T-helper 22 cell (primary cell): ENCODE measurements at places on chromosomes 13 and 19.

- DNase-seq: no peak
Observed at GRCh38 chr19:28878862-28879566, 333.9 kb downstream of the UQCRFS1 start.

DNA sequence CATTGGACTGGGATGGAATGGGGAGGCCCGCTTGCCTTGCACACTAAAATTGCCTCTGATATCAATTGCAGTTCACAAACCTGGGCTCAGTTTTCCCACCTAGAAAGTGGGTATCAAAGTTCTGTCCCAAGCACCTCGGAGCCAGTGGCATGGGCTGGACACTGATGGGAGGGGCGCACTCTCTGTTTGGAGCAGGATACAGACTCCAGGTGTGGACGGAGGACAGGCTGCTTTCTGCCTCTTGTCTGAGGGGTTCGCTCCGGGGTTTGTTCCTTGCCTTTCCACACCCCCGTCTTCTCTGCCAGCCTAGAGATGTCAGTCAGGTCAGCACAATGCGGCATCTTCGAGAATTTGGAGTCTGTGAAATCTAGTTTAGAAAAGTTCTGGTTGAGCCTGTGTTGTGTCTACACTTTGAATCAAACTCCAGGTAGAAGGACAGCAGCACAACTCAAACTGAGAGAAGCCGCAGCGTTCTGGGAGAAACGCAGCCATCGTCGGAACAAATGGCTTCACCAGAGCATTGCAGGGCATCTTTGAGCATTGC lies 141.9 kb downstream of the TEX29 start:
- no peak for DNase-seq

DNA sequence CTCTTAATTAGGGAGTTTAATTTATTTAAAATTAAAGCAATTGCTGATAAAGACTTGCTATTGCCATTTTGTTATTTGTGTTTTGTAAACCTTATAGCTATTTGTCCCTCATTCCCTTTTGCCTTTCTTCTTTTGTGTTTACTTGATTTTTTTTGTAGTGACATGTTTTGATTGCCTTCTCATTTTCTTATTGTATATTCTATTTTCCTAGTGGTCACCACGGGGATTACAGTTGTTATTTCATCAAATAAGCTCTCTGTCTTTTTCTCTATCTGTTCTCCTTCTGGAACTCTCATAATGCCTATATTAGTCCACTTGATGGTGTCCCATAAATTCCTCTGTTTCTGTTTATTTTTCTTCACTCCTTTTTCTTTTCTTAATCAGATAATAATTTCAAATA lies 64.4 kb upstream of the FRY start:
- DNase-seq: no peak

DNA sequence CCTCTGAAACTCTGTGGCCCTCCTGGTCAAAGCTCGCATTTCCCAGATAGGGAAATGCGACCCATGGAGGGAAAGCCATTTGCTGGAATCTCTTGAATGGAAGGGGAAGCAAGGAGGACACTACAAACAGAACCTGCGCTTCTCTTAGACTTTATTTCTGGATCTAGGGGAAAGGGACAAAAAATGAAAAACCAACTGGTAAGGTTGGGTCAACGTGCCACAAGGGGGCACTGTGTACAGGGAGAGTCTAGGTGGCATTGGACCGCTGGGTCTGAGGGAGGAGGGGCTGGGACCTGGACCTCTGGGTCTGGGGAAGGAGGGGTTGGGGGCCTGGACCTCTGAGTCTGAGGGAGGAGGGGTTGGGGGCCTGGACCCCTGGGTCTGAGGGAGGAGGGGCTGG lies 5.0 kb downstream of the KLK4 start:
- DNase-seq: no peak

DNA sequence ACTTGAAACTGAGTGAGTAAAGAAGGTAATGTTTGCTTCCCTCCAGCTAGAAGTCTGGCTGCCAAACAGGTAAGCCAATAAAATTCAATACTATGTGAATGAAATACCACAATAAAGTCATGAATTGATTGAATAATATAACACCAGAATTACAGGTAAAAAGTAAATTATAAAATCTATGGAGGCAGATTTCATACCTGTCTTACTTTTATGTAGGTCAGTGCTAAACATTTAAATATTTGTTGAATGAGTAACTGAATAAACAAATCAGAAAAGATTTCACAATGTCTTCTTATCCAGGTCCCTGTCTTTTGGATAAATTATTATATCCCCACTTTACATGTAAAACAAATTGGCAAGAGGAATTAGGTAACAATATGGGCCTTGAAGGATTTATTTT lies 62.7 kb downstream of the MICU2 start:
- no peak for DNase-seq

- DNase-seq: no peak
Observed at GRCh38 chr19:50309396-50310125, 19.6 kb downstream of the KCNC3 start.

- no peak for DNase-seq
Observed at GRCh38 chr19:16258440-16258903, 60.8 kb downstream of the AP1M1 start.

- DNase-seq: no peak
Observed at GRCh38 chr19:29264897-29265296, 51.9 kb upstream of the UQCRFS1 start.

DNA sequence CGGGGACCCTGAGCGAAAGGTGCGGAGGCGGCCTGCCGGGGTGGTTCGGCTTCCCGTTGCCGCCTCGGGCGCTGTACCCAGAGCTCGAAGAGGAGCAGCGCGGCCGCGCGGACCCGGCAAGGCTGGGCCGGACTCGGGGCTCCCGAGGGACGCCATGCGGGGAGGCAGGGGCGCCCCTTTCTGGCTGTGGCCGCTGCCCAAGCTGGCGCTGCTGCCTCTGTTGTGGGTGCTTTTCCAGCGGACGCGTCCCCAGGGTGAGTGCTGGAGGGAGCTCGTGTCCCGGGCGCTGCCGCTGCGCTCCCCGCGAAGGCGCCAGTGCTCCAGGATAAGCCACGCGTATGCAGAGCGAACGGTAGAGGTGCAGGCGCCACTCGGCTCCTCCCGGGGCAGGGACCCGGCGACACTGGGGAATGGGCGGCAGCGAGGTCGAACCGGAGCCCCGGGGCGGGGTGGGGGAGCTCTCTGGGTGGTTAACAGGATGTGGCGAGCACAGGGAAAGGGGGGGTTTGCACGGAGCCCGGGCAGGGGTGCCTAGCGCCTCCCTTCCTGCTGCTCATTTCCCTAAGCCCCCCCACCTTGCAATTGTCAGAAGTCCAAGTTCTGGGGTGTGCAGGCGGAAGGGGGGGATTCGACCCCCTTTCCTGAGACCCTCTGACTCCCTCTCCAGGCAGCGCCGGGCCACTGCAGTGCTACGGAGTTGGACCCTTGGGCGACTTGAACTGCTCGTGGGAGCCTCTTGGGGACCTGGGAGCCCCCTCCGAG lies at the start of gene IL27RA:
IL27RA (plus strand) TSS at position 44 of the 762 bp plus-strand sequence; CDS start at position 155, 111 bp downstream.
- peak; percentile 74 for DNase-seq

- no peak for DNase-seq
Observed at GRCh38 chr13:59274958-59275727, 888.6 kb downstream of the DIAPH3 start.

DNA sequence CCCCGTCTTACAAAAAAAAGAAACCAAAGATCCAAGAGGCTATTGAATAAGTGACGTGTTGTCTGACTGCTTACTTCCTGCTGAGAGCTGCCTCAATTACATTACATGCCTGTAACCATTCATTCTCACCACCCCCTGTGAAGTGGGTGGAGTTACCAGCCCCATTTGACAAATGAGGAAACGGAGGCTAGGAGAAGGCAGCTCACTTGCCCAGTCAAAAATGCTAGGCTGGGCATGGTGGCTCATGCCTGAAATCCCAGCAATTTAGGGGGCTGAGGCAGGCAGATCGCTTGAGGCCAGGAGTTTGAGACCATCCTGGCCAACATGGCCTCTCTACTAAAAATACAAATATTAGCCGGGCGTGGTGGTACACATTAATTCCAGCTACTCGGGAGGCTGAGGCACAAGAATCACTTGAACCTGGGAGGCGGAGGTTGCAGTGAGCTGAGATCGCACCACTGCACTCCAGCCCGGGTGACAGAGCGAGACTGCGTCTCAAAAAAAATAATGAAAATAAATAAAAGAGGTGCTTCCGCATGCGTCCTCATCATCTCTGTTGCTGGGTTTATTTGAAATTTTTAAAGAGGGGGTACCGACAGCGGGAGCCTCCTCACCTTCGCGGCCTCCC lies 499 bp downstream of the LSM7 start:
- peak; percentile 55 for DNase-seq

- no peak for DNase-seq
Observed at GRCh38 chr13:103044056-103044455, 22.2 kb downstream of the SLC10A2 start.

GRCh38 chr19:5563935-5564612 lies 3.7 kb downstream of the TINCR start:
- no peak for DNase-seq

DNA sequence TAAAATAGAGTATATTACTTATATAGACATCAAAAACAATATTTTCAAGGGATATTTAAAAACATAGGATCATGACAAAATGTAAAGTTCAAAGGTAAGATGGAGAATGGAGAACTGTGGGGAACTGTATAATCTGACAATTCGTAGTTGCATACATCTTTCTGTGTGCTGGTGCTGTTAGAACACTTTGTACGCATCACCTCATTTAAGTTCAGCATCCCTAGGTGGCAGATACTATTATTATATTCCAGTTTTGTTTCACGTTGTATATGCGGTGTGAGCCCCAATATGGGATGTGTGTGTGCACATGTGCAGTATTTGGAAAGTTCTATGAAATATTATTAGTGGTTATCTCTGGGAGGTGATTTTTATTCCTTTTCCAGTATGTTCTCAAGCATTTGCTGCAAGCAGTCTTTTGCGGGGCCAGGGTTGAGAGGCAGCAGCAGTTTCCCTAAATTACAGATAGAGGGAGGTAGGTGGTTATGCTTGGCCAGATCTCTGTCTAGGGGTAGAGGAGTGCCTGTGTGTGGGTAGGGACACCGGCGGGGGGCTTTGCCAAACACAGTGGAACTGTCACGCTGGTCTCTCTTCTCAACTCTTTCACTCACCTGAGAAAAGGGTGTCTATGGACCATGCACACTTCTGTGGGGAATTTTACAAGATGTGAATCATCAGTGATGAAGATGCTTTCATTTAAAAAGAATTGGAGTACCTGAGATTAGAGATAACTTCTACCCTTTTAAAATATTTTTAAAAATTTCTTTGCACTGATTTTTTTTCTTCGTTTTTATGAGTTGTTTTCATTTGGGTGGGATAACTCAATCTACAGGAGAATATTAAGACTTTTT lies 55.6 kb upstream of the ALOX5AP start:
- no peak for DNase-seq

DNA sequence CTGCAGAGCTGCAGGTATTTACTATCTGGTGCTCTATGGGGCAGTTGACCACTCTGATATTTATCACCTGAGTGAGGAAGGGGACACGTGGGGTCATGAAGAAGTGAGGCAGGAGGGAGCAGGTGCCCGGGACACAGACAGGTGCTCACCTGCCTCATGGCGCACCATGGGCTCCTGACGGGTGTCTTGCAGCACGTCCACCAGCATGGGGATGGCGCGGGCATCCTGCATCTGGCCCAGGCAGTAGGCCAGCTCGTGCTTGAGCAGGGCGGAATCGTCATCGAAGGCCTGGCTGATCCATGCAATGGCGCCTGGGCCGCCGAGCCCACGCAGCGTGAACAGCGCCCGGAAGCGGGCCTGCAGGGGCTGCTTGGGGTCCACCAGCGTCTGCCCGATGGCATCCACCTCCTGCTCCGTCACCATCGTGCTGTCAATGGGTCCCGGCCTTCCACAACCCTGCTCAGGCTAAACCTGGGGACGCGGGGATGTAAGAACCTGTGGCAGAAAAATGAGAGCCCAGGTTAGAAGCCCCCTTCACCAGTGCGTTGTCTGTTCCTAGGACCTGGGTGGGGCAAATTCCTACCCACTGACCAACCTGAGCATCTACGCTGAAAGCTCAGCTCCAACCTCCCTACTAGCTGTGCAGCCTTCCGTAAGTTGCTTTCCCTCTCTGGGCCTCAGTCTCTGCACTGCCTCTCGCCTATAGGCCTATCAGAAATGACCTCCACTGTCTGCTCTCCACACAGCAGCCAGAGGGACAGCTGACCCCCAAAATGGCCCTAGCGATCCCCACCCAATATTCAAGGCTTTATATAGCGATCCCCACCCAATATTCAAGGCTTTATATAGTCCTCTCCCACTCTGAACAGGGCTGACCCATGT lies 3.8 kb downstream of the DOHH start:
- no peak for DNase-seq

- no peak for DNase-seq
Observed at GRCh38 chr13:45132369-45133064, 12.2 kb downstream of the GTF2F2 start.

DNA sequence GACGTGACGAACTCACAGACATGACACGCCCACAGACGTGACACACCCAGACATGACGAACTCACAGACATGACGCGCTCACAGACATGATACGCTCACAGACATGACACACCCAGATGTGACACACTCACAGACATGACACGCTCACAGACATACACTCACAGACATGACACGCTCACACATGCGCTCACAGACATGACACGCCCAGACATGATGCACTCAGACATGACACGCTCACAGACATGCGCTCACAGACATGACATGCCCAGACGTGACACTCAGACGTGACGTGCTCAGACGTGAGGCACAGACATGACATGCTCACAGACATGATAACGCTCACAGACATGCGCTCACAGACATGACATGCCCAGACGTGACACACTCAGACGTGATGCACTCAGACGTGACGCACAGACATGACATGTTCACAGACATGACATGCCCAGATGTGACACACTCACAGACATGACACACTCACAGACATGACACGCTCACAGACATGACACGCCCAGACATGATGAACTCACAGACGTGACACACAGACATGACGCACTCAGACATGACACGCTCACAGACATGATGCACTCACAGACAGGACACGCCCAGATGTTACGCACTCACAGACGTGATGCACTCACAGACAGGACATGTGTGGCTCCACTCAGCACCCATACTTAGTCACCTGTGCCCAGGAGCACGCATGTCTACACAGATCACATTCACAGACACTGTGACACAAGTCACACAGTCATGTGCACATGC lies 8.1 kb downstream of the ERFL start:
- DNase-seq: no peak

DNA sequence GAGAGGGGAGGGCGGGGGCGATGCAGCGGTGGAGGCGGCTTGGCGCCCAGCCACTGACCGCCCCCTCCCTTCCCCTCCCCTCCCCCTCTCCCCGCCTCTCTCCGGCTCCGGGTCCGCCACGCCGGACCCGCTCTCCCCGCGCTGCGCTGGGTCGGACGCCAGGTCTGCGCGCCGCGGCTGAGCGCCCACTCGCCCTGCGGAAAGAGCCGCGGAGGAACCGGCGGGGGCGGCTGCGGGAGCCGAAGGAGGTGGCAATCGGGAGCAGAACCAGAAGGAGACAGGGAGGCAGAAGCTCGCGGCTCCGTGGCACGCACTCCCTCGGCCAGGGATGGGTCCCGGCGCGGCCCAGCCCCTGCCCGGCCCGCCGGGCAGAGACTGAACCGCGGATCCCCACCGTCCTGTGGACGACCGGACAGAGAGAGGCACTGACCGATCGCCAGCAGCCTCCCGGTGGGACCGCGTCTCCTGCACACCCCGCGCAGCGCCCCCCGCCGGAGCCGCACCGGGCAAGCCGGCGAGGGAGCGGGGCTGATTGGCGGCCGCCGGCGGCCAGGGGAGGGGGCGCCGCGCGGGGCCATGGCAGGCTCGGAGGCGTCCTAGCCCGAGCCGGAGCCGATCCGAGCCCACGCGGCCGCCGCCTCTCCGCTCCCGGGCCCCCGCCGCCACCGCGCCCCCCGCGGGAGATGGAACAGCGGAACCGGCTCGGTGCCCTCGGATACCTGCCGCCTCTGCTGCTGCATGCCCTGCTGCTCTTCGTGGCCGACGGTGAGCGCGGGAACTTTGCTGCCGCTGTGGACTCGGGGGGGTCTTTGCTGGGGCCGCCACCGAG lies at the start of gene VSTM2B:
VSTM2B (plus strand) TSS at position 94 of the 829 bp plus-strand sequence; CDS start at position 684, 590 bp downstream.
- no peak for DNase-seq
